Renal cortical epithelial cell (primary cell): ENCODE measurements at places on chromosomes 6 and 20. TPM values are rescaled to one million over a fixed set of nuclear protein-coding genes. Genes with fewer than 3 reads are reported as not detected.

SOX18 gene
- total RNA-seq, result 0.05 and 0.17 TPM in 2 replicates

ENPP5 gene
- 9.3 and 11.1 TPM in 2 replicates for total RNA-seq

- peak; percentile 44 for DNase-seq
These were observed 5.1 kb downstream of the BEND3 start for GRCh38 chr6:107110200-107110599.

- no peak for DNase-seq
These were observed 1006.0 kb downstream of the KIF16B start for GRCh38 chr20:15567219-15567618.

- no peak for DNase-seq
These were observed 77.8 kb downstream of the STXBP5 start for GRCh38 chr6:147281895-147282565.
